G401 (cell line): ENCODE measurements at places on chromosomes 12 and 14.

GRCh38 chr12:104686196-104686595 lies 229.4 kb downstream of the CHST11 start:
- no peak for DNase-seq

GRCh38 chr12:81245907-81246570 lies 168.2 kb downstream of the ACSS3 start:
- no peak for DNase-seq

DNA sequence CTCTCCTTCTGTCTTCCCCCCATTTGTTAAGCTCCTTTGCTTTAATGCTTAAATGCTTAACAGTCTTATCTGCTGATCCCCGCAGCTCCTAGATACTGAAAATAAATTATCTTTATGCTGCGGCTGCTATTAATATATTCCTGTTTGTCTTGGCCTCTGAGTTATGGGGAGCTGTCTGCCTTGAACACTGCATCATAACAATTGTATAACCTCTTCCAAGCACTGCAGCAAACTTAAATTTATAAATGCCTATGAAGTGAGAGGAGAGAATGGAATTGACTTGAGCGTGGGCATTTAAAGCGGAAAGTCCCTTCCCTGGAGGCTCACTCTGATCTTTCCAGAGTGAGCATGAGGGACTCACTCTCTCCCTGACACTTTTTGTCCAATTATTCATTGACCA lies 23.1 kb upstream of the DCP1B start:
- DNase-seq = no peak

- no peak for DNase-seq
These were observed at the start of gene GALNT8 for GRCh38 chr12:4719821-4720636. Gene GALNT8, plus strand, starts transcription at chr12:4720400. Its CDS starts 278 bp downstream, at chr12:4720678.

DNA sequence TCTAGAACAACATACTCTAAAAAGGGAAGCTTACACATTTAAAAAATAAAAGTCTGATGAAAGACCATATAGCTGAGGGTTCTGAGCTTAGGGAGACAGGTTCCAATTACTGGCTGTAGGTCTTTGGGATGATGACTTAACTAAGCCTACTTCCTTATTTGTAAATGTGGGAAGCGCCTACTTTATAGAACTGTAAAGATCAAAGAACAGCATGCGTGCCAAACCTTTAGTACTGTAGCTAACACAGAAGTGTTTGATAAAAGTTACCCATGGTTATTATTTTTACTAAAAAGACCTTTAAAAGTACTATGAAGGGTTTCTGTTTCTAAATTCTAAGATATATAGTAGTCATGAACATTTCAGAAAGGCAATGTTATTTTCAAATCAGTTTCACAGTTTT lies 35.7 kb downstream of the STK38L start:
- DNase-seq = no peak

DNA sequence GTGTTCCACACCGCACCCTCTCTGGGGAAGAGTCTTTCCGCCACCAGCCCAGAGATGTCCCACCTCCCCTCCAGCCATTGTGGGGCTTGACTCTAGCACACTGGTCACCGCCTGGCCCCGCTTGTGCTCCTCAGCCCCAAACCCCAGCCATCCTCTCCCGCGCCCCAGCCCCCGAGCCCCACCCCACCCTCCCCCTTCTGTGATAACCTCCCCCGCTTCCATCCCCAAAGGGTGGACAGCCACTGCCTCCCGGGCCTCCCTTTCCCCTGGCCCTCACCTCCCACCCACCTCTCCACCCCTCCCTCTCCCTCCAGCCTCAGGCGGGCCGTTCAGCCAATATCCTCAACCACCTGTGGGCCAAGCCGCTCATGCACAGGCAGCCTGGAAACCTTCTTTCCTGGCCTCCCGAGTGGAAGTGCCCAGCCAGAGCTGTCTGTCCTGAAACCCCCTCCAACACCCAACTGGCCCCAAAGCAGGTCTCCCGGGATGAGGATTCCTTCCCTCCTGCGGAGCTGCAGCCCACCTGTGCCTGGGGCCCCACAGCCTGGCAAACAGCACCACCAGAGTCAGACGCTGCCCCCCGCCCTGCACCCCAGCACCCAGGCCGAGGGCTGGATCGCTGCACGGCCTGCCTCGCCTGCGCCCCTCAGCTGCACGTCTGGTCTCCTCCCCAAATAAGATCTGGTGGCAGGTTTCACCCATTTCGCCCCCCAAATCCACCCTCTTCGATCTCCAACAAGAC lies 27.1 kb upstream of the NUDT14 start:
- DNase-seq = no peak

DNA sequence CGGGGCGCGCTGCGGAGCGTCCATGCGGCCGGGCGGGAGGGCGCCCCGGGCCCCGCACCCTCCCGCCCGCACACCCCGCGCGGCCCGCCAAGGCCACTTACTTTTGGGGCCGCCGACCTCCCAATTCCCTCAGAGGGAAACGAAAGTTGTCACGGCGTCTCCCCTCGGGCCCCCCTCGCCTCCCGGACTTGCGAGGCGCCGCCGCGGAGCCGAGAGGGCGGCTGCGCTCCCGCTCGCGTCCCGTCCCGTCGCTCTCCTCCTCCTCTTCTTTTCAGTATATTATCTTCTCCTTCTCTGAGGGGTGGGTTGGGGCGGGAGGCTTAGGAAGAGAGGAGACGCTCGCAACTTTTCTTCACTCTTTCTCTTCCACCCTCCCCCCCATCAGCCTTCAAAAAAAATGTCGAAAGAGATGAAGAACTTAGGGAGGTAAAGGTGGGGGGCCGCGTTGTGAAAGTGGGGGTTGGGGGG lies 613 bp downstream of the DUSP16 start:
- no peak for DNase-seq

DNA sequence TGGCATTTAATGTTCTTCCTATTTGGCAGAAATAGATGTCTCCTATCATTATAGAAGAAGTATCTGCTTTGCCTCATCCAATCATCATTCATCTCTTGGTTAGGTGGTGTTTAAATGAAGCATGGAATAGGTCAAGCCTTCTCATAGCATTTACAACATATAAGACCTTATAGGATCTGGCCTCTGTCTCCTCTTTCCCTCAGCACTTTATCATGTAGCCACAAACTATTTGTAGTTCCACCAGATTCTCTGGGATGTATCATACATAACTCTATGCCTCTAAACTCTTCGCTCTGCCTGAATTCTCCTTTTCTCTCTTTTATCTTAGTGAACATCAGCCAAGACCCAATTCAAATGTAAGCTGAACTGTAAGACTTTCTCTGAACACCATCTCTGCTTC lies 20.7 kb downstream of the NAA25 start:
- DNase-seq = no peak

DNA sequence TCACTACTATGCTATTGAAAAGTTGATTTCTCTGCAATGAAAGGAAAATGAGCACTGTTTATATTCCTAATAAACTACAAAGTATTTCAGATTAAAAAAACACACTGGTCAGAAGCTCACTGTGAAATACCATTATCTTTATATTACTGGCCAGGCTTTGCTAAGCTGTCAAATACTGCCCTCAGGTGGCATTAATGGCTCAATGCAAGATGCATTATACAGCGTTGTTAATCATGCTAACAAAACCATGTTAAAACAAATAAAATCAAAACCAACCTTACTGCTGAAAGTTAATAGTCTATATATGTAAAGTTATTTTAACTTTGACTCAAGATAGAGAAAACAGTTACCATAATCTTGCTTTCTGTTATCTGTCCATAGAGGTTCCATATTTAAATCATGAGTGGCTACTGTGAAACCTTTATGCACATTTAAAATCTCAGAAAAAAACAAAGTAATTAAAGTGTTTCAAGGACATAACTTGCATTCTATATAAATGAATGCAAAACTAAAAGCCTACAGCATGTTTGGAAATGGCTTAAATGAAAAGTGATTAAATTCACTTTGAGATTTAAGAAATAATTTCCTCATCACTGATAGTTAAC lies 121.7 kb downstream of the RALGAPA1 start:
- DNase-seq = peak; percentile 62
